ENCODE measurements at places on chromosomes 7 and 10.

- H3K4me3 ChIP-seq: no peak overlapping the region
- no peak for DNase-seq
- no peaks in the 10 kb centered on the region for H3K36me3 ChIP-seq
These were observed 395.4 kb downstream of the SFMBT2 start for GRCh38 chr10:7015457-7015856.

DNA sequence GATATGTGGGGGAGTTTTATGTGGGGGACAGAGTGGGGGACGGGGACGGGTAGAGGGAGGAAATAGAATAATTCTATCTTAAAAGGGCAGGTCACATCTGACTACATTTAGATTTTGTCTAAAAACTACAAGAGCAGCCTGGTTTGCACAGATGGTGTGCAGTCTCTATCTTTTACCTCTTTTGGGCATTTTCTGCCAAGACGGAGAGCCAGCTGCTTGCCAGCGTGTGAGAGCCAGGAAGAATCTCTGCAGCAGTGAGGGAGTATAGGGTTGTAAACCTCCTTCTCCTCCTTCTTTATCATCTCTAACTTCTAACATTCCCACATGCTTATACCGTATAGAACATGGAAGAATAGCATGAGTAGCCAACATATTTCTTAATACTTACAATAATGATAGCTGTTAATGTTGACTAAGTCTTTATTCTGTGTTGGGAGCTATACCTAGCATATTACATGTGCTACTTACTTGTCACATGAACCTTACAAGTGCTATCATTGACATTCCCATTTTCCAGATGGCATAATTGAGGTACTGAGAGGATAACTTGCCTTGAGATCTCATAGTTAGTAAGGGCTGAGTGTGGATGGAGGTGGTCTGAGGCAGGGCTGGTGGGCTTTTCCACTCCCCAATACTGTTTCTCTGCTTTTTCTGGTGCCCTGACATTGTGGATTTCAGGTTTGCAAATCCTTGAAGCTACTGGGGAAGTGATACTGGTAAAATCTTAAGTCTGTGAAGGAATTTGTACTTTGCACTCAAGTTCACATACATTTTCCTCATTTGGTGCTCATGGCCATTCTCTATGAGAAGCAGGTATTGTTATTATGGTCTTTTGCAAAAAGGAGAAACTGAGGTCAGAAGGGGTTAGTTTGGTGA lies 1.1 kb downstream of the ENTPD1 start:
- H3K27me3 ChIP-seq: no peaks in the 10 kb centered on the region
- DNase-seq: no peak
- H3K4me3 ChIP-seq: peak overlapping the region; percentile 30
- H3K36me3 ChIP-seq: no peaks in the 10 kb centered on the region

DNA sequence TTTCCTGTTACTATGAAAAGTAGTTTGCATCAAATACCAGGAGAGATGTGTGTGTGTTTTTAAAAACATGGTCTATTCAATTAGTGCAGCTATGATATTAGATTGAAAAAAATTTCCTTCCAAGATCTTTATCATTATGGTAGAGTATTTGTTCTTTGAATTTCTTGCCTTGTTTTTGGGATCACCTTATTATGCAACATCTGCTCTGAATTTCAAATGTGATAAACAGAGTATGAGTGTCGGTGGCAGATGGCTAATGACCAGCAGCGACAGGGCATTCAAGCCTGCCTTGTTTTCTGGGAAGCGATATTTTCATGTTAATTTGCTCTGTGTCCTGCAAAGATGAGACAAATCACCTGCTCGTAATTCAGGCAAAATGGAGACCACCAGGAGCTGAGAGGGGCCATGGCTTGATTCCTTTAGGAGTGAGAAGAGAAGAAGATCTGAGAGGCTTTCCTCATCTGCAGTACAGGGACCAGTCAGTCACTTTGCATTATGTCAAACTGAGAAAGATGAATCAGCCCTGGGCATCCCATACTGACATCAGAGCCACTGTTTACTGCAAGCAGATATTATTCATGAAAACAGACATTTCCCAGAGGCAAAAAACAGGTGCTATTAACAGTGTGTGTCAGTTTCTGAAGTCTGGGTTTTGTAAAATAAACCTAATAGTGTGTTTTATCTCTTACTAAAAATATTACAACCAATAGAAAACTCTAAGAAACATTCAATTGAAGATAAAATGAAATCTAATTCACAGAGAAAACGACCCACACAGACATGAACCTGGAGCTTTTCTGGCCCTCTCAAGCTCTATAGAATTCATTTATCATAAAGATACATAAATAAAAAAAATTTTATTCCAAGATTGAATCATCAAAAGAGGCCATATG lies 67.6 kb downstream of the CDK6 start:
- no peak overlapping the region for H3K27ac ChIP-seq
- H3K4me3 ChIP-seq: no peak overlapping the region
- no peaks in the 10 kb centered on the region for H3K36me3 ChIP-seq
- no peak for DNase-seq
- no peaks in the 10 kb centered on the region for H3K4me1 ChIP-seq

GRCh38 chr7:31028417-31028992 lies 23.6 kb upstream of the ADCYAP1R1 start:
- DNase-seq: no peak
- no peak overlapping the region for H3K27ac ChIP-seq
- H3K27me3 ChIP-seq: no peaks in the 10 kb centered on the region
- no peaks in the 10 kb centered on the region for H3K36me3 ChIP-seq
- H3K4me1 ChIP-seq: peaks cover 5% of the 10 kb centered on the region
